ENCODE measurements at places on chromosomes 6 and 20.

- no peak for DNase-seq
Observed at GRCh38 chr6:160457823-160458222, 109.6 kb downstream of the SLC22A3 start.

DNA sequence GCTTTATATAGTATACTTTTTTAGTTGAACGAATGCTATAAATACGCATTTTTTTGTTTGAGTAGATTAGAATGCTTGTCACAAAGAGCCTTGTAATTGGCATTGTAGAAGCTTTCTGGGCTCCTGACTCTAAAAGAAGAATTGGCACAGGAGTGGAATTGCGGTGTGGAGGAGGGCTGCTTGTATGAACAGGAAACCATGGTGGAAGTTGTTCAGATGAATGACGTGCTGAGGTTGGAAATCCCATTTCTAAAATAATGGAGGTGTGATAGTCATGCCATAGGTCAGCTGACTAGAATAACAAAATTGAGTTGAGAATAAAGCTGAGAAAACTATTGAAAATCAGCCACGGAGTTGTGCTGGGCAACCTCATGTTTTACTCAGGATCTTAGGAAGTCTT, 174.9 kb downstream of the QKI start:
- no peak for DNase-seq

DNA sequence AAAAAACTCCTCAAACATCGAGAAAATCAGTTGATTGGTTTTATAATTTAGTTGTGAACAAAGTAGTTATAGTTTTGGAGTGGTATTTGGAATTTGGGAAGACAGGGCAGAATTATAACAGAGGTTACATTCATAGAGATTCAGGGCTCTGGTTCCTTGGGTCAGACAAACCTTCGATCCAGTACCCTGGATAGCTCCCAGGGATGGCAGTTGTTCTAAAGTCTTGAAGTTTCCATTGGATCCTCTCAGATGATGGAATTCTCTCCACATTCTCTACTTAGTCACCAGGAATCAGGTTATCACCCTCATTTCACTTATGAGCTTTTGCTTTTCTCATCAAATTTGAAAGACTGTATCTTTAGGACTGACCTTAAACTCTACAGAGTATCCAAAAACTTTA, 285.1 kb downstream of the CENPW start:
- DNase-seq = no peak

DNA sequence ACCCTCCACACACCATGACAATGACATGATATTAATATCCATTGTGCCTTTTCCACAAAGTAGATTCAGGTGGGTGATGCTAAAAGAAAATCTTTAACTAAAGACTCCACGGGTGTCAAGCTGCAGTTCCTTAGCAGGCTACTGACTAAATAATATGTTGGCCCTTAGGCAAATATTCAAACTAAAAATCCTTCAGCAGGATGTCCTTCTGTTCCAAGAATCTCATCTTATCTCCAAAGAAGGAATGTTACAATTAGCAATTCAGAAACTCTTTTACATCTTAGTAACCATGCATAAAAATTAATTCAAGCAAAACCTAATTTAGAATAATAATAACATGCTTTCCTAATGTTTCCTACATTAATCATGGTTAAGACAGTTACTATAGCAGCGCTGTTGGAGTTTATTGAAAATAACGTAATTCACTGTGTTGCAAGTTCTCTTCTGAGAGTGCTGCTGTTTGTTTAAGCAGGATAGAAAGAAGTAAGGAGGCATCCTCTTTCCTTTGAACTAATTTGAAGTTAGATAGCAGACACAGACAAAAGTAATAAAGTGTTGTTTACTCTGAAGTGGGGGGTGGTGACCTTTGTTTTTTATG, 414.8 kb upstream of the CDH4 start:
- no peak for DNase-seq

- DNase-seq = no peak
Observed at GRCh38 chr6:6700407-6701270, 112.1 kb downstream of the LY86 start.

DNA sequence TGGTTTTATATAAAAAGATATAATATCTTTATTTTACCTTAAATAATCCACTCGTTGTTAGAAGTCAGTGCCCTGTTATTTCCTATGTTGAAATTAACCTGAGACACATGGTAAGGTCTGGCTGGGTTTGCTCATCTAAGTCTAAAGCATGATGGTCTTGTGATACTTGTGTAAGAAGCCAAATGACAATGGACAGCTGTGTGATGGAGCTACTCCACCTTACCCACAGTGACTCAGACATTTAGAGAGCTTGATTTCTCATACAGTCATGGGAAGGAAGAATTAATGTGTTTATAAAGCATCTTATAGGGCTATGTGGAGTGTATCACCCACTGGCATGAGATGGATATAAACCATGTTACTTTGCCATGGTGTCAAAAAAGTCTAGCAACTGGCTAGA, 11.7 kb downstream of the CTCFL start:
- DNase-seq = no peak

DNA sequence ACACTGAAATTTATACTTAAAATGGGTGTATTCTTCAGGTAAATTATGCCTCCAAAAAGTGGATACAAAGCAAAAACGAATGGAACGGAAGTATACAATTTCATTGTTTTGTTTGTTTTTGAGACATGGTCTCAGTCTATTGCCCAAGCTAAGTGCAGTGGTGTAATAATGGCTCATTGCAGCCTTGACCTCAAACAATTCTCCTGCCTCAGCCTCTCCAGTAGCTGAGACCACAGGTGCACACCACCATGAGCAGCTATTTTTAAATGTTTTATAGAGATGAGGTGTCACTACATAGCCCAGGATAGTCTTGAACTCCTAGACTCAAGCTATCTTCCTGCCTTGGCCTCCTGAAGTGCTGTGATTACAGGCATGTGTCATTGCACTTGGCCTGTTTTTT, 122.2 kb downstream of the MAN1A1 start:
- no peak for DNase-seq

DNA sequence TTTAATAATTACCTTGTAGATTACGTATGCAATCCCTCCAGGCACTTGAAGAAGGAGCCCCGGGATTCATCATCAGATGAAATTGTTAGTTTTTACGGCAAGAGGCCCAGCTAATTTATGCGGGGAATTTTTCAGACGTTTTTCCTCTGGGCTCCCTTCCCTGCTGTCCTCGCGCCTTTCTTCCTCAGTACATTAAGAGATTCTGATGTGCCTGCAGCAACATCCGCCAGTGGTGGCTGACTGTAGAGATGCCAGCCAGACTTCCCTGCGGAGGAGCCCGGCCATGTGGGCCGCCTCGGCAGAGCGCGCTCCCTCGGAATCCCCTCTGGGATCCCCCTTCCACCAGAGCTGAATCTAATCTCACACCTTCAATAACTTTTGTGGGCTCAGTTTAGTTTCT, 46.4 kb upstream of the POU3F2 start:
- no peak for DNase-seq

DNA sequence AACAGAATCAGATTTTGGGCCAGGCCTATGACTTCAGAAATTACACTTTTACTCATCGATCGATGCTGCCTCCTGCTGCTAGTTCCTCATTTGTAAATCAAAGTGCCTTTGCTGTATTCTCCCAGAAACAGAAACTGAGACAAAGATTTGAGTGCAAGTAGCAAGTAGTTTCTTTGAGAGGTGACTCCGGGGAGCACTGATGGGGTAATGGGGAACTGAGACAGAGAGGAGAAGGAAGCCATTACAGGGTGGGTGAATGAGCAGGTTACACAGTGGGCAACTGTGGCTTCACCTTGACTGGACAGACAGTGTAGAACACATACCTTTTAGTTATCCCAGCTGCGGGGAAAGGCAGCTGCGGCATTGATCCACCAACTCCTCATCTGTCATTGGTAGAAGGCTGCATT, 9.7 kb upstream of the CD40 start:
- no peak for DNase-seq

DNA sequence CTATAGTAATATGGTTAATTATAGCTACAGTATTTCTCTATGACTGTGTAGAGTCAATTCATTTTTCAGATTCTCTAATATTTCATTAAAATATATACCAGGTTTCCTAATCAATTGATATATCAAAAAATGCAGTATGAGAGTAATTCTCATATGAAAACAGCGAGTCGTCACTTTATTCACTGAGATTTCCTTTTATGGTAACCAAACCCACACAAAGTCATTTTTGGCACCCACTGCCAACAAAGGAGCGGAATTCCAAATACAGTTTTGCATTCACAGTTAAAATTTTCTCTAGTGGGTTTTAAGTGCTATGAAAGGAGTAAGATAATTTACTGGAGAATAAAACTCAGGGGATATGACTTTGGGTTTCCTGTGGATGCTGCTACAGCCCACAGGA, 163.8 kb downstream of the HIVEP2 start:
- DNase-seq = no peak

GRCh38 chr20:37384683-37385174, 38.8 kb downstream of the SRC start:
- no peak for DNase-seq

DNA sequence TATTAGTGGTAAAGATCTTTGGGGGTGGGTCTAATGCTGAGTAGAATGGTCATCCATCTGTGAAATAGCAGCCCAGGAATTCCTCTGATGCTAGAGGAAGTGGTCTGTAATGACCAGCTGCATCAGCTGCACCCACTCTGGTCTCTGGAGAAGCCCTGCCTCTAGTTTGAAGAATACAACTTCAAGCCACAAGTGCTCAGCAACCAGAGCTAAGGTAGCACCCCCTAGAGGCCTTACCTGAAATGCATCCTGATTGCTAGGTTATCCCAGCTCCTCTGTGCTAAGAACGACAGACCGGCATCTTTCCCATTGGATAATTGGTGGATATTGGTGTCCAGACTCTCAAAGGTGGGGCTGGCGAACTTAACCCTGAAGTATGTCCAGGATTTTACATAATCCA, 58.2 kb downstream of the DNAH8 start:
- DNase-seq = no peak

DNA sequence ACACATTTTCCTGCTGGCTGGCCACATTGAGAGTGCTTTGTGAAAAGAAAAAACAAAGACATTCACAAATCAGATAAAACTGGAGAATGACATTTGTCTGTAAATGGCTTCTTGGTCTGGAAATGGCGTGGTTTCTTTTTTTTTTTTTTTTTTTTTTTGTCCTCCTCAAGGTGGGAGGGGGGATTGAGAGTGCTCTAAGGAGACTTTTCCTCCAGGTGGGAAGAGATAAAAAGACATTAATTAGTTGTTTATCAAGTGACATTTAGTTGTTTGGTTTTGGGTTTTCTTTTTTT, 40.4 kb downstream of the GNAS start:
- no peak for DNase-seq

GRCh38 chr6:157921685-157922367, 59.8 kb upstream of the SYNJ2 start:
- DNase-seq = peak; percentile 77

- DNase-seq = no peak
Observed at GRCh38 chr6:107214655-107215054, 99.3 kb upstream of the BEND3 start.

DNA sequence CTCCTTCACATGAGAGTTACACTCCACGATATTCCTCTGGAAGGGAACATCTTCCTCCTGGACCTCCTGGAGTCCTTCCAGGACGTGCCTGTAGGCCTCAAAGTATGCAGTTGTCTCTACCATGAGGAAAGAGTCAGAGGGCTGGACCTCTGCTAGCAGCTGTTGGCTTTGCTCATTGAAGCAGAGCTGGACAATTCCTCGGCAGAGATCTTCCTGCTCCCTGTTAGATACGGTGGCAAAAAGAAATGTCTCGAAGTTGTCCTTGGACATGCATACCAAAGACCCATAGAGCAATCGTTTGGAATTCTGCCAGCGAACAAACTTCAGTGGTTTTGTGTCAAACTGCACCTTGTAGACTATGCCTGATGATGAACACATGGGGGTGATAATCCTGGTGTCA, 7.7 kb downstream of the ZNFX1 start:
- peak; percentile 68 for DNase-seq

- DNase-seq = no peak
Observed at GRCh38 chr6:71197780-71198179, 90.8 kb upstream of the OGFRL1 start.

DNA sequence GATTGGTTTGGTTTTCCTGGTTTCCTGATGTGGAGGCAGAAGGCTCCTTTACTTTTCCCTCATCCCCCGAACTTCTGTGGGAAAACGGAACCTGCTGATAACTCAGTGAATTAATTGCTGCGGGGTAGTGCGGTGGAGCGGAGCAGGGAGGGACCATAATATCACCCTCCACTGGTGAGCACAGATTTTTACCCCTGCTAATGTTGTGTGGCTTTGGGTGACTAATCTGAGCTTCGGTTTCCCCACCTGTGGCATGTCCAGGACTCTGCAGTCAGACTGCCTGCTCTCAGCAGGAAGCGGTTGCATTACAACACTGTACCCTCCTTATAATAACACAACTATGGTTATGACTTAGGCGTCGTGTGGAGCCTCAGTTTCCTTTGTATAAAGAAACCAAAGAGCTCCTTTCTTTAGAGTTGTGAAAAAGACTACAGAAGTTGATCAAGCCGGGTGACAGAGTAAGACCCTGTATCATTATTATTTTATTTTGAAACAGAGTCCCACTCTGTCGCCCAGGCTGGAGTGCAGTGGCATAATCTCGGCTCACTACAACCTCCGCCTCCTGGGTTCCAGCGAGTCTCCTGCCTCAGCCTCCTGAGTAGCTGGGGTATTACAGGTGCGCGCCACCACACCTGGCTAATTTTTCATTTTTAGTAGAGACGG, 2.2 kb upstream of the ID1 start:
- DNase-seq = peak; percentile 65

DNA sequence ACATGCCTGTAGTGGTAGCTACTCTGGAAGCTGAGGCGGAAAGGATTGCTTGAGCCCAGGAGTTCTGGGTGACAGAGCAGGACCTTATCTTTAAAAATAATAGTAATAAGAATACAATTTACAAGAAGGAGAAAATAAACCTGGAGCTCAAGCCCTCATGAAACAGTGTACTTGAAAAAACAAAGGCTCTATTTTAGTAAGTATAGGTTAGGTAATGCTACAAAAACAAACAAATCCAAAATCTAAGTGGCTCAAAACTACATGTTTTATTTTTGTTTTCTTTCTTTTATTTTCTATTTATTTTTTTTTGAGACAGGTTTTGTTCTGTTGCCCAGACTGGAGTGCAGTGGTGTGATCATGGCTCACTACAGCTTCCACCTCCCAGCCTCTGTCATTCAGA, 57.6 kb upstream of the SLC23A2 start:
- DNase-seq = no peak
